ENCODE measurements at places on chromosomes 11 and 22.
A peak's percentile ranks its signal among the peaks of the same experiment; 100 is the strongest.

GRCh38 chr11:46963844-46964243 is 27.3 kb downstream of the CSTPP1 start:
- DNase-seq, result no peak

GRCh38 chr11:29781268-29781667 is 235.6 kb downstream of the KCNA4 start:
- no peak for DNase-seq

GRCh38 chr11:1340111-1340510 is 30.7 kb upstream of the TOLLIP start:
- no peak for DNase-seq

DNA sequence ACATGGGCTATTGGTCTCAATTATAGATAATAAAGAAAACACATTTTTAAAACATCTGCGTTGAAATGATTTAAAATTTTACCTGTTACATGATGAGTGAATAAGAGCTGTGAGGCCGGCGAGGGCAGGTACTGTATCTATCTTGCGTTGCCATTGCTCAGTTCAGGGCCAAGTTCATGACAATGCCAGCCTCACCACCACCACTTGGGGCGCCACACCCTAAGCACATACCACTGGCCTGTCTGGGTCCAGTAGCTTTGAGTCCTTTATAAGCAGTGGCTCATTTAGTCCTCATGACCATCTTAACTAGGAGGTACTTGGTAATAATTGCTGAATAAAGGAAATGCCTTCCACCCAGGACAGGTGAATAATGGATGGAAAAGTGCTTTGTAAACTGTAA is 14.5 kb upstream of the MB start:
- no peak for DNase-seq

DNA sequence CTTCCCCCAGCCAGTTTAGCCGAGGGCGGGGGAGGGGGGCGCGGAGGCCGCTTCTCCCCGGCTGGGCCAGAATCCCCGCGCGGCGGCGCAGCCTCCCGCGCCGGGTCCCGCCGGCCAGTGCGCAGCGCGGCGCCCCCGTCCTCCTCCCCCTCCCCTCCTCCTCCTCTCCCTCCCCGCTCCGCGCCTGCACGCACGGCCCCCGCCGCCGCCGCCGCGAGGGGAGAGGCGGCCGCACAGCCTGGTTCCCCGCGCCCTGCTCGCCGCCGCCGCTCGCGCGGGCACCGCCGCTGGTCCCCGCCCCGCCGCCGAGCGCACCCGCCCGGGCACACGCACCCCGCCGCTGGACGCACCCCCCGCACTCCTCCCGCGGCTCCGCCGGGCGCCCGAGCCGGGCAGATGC is at the start of gene FLRT1:
Gene FLRT1, plus strand, starts transcription at position 356 of the 400 bp plus-strand sequence. CDS start 80,337 bp downstream, outside the sequence.
- no peak for DNase-seq

DNA sequence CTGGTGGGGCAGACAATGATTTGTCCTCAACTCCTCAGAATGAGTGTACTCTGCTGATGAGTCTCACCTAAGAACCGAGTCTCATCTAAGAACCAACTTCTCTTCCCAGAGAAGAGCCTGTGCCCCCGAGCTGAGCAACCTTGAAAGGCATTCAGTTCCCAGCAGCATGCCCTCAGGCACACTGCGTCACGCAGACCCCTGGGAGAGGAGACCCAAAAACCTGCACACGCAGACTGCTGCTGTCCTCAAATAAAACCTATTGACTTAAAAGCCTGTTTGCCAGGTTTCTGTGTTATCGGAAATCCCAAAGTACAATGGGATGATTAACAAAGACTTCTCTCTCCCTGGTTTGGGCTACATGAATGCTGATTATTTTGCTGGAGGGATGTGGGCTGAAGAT is 121.2 kb downstream of the C11orf58 start:
- DNase-seq, result no peak

DNA sequence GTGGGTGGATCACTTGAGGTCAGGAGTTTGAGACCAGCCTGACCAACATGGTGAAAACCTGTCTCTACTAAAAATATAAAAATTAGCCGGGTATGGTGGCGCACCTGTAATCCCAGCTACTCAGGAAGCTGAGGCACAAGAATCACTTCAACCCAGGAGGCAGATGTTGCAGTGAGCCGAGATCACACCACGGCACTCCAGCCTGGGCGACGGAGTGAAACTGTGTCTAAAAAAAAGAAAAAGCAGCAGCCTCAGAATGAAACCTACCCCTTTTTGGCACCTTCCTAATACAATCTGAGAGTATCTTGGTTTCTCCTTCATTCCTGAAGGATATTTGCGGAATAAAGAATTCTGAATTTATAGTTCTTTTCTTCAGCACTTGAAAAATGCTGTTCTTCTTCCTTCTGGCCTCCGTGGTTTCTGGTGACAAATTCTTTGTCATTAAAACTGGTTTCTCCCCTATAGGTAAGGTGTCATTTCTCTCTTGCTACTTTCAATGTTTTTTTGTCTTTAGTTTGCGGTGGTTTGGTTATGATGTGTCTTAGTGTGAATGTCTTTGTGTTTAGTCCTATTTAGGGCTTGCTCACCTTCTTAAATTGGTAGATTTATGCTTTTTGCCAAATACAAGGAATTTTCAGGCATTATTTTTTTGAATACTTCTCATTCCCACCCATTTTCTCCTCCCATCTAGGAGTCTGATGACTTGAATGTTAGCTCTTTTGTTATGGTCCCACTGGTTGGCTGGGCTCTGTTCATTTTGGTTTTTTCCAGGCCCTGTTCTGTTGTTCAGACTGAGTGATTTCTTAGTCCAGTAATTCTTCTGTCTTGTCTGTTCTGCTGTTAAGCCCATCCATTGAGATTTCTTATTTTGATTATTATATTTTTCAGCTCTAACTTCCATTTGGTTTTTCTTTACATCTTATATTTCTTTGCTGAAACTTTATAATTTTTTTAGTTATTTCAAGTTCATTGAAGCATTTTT is 15.4 kb downstream of the ASRGL1 start:
- DNase-seq, result no peak

DNA sequence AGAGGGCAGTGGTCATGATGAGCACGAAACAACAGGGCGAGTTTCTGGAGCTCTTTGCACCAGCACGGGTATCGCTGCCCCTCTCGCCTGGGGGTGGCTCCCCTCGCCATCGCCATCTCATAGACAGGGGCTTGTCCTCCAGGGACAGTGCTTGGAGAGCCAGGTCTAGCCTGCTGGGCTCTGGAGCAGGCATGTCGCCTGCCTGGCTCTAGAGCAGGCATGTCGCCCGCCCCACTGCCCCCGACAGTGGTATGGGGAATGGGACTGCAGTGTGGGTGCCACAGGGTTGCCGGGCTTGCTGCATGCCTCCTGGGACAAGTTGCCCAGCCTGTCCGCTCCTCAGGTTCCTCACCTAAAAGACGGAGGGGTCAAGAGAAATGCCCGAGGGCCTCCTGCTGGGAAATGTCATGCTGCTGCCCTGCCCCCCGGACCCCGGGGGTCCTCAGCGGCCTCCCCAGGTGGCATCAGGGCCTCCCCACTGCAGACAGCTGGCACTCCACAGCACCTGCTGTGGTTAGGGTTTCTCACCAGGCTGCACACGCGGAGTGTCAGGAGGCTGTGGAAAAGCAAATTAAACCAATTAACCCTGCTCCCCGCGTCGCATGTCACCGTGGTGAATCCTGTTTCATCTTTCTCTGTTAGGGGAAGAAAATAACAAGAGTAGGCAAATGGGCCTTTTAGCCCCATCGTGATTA is 403.0 kb downstream of the TBC1D22A start:
- no peak for DNase-seq

DNA sequence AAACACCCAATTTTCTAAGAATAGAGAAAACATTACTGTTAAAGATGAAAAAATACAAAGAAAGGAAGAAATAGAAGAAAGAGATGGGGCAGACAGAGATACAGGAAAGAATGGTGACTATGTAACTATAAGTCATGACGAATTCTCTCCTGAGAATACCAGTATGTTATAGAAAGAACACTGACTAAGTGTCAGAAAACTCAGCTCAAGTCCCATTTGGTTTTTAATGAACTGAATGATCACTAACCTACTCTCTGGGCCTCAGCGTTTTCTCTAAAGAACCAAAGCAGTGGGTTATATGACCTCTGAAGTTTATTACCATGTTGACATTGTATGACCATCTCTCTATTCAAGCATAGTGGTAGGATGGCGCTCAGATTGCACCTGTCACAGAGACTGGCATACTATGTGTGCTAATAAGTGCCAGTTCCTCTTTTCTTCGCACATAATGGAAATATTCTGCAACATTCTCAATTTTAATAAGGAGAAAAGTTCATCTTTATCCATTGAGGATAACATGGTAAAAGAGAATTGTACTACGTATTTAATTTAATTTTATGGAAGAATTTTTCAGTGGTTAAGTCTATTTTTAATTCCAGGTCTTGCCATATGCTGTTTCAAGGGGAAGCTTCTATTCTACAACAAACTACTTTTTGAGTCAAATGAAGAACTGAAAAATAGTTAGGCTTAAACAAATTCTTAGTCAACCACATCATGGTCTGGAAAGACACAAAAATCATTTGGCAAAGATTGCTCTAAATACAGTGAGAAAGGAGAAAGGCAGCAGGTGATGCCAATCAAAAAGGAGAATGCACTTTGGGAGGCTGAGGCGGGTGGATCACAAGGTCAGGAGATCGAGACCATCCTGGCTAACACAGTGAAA is 25.0 kb upstream of the EED start:
- DNase-seq, result no peak

- no peak for DNase-seq
Observed at GRCh38 chr11:1839204-1839923, 583 bp downstream of the TNNI2 start.

GRCh38 chr11:133403900-133404299 is 128.4 kb downstream of the OPCML start:
- no peak for DNase-seq

GRCh38 chr22:39519681-39520225 is 609 bp upstream of the ATF4 start:
- DNase-seq, result peak; percentile 91

DNA sequence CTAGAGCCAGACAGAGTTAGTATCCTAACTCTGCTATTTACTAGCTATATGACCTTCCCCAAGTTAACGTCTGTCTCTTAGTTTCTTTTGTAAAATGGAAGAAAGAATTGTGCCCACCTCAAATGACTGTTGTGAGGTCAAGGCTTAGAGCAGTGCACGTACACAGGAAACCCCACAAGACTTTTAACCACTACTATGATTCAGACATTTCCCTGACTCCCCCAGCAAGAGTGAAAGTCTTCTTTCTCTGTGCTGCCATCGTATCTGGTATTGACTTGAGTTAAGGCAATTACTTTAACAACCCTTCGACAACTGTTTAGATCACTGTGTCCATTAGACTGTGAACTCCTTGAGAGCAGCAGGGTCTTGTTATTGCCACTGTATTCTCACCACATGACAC is 2.6 kb upstream of the OR52W1 start:
- DNase-seq, result no peak

- DNase-seq, result no peak
Observed at GRCh38 chr22:19480173-19480568, 451 bp downstream of the CDC45 start.

DNA sequence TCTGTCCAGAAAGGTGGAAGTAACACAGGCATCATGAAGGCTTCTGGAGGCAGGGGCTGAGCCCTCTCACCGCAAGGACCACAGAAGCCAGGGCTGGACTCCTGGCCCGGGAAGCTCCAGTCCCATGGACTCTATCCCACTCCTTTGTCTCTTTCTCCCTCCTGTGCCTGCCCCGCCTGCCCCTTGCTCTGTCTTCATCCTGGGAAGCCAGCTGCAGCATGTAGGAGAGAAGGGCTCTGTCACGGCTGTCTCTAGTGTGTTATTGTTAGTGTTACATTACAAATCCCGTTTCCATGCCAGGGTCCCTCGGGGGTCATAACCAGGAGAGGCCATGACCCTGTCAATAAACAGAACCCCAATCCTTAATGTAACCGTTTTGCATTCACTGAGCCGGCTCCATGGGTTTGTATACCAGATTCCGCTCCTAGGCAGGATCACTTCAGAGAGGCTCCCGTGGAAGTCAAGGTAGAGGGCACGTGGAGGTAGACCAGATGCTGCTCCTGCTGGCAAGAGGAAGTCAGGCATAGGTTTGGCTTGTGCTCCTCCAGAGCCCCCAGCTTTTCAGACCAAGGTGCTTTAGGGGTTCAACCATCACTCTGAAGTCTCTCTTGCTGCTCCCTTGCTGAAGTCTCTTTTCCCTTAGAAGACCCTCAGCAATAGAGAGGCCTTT is 293.2 kb downstream of the ETS1 start:
- no peak for DNase-seq

DNA sequence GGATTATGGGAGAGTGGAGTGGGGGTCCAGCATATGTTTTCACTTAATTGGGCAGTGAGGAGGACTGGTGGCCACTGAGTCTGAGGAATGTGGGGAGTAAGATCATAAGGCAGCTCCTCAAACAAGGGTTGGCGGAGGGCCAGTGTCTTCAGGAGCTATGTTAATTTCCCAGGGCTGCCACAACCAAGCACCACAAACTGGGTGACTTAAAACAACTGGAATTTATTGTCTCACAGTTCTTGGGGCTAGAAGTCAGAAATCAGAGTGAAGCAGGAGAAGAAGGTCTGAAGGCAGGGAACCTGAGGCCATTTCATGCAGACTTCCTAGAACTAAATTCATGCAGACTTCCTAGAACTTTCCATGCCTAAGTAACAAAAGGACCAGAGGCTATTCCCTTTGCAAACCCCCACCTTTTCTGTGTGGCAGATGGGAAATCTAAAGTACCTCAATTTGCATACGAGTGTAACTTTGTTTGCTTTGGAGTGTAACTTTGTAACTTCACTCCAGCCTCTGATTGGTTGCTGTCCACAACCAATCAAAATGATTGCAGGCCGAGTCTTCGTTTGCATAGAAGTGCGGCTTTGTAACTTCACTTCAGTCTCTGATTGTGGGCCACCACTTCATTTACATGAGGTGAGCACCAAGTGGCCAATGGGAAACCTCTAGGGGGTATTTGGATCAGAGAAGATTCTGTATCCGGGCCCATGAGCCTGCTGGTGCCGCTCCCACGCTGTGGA is 50.5 kb upstream of the ZBED5 start:
- peak; percentile 86 for DNase-seq

- DNase-seq, result no peak
Observed at GRCh38 chr11:118921929-118922744, 3.6 kb downstream of the BCL9L start.

DNA sequence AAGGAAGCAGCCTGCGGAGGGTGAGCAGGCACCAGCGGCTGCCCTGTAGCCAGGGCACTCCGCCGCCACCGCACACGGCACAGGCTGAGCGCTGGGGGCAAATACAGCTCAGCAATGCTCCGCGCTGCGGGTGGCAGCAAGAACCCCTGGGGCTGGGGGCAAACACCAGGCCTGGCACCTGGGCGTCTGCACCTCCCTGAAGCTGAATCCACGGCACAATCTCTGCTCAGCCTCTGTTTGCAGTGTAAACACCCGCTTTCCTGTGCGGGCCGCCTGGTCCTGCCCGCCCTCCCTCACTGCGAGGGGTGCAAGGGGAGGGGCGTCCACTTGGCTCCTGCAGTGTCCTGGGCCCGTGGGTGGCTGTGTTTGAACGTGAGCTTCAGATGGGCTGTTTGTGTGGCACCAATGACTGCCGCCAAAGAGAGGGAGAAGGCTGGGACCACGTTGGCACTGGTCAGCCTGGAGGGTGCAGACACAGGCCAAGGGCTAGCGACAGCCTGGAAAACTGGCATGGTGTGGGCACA is 14.8 kb upstream of the MPPED1 start:
- no peak for DNase-seq

- no peak for DNase-seq
Observed at GRCh38 chr11:132772703-132773545, 759.4 kb downstream of the OPCML start.

- no peak for DNase-seq
Observed at GRCh38 chr22:36277482-36278291, 24.8 kb downstream of the APOL1 start.

Data from BJ (cell line).